Lower lobe of right lung (tissue), 2 donors: ENCODE measurements at places on chromosomes 16 and 17. TPM values are rescaled to one million over a fixed set of nuclear protein-coding genes. Genes with fewer than 3 reads are reported as not detected.
A peak's percentile ranks its signal among the peaks of the same experiment; 100 is the strongest.

The EFCAB5 gene
- total RNA-seq, result 1.8 TPM

The KRT40 gene
- 0.27 TPM for total RNA-seq

The ASGR1 gene
- total RNA-seq, result 5.1 TPM

The CES1 gene
- total RNA-seq, result 323 TPM

The PSMD11 gene
- total RNA-seq, result 57.2 TPM

The C16orf46 gene
- not detected for total RNA-seq

The CCL16 gene
- 0.50 TPM for total RNA-seq

DNA sequence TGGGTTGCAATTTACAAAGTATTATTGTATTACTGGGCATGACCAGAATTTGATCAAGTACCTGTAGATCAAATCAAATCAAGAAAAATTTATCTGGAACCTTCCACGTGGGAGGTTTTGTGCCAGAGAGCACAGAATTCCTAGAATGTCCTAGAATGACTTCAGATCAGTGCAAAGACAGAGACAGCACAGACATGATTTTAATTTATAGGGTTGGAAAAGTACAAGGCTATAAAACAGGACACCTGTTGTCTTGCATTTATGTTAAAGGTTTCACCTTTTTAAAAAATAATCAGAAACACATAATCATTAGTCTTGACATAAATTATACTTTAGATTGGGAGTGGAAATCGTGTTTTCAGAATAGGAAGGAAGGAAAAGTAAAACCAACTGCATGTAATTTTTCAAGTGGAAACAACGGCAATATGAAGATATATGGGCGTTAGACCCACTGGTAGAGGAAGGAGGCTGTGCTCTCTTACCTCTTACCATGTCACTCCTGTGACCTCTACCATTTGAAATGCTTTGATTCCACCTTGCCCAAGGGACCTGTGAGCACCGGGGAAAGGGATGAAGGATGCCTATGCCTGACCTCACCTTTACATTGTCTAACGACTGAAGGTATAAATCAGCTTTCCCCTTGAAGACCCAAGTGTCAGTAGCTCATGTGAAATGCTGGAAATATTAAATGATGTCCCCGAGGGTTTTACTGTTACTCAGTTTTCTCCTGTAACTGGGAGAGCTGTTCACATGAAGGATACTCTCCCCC, 100.4 kb downstream of the SNX11 start:
- no peak for DNase-seq
- no peaks in the 10 kb centered on the region for H3K36me3 ChIP-seq
- no peak overlapping the region for H3K4me3 ChIP-seq

DNA sequence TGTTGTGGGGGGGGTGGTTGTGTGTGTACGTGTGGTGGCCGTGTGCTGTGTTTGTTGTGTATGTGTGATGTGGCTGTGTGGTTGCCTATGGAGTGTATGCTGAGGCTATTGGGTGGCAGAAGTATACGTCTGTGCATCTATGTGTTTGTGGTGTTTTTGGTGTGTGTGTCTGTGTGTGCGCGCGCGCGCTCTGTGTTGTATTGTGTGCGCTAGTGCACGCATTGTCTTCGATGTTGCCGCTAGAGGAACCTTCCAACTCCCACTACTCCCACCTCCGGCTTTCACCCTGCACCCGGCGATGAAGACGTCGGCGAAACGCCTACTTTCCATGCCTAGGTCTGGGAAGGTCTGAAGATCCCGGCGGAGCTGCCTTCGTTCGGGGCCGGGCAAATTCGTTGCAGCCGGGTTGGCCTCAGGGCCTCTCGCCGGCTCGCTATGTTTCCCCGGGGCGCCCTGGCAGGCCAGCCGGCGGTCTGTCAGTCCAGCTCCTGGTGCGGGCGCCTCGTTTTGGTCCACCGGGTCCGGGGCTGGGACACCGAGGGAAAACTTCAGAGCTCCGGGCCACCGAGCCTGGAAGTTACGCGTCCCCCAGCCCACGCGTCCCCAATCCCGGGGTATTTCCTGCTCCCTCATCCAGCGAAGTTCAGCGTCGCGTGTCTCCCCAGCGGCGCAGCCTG, 5.2 kb upstream of the DLX4 start:
- peaks cover 78% of the 10 kb centered on the region for H3K27me3 ChIP-seq
- no peak for DNase-seq
- no peak overlapping the region for H3K4me3 ChIP-seq
- no peak overlapping the region for H3K27ac ChIP-seq
- H3K4me1 ChIP-seq, result peaks cover 26% of the 10 kb centered on the region

DNA sequence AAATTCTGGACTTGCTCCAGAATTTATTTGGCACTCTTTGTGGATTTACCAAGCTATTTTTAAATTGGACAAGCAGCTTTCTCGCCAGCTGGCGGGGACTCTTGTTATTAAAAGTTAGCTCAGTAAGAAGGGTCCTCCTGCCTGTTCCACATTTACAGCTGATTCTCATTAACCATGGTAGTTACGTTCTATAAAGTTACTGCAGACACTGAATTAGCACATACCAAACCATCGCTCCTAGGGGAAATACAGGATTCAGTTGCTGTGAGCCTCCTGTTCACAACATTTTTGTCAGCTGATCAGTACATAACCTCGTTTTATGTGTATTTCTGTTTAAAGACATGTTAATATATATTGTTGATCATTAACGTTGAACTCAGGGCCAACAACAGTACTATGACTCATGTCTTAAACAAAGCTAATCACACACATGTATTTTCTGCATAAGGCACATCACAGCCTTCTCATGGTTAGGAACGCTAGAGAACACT, 4.2 kb downstream of the LDAF1 start:
- no peak overlapping the region for H3K27ac ChIP-seq
- peaks cover 55% of the 10 kb centered on the region for H3K36me3 ChIP-seq
- DNase-seq, result no peak
- no peak overlapping the region for H3K4me3 ChIP-seq
- H3K4me1 ChIP-seq, result peaks cover 47% of the 10 kb centered on the region

GRCh38 chr16:54938212-54939028, 7.8 kb downstream of the IRX5 start:
- peaks cover 30% of the 10 kb centered on the region for H3K4me1 ChIP-seq
- peak overlapping the region; percentile 79 for H3K27ac ChIP-seq
- no peaks in the 10 kb centered on the region for H3K36me3 ChIP-seq
- peak; percentile 63 for DNase-seq
- peak overlapping the region; percentile 68 for H3K4me3 ChIP-seq
- H3K27me3 ChIP-seq, result peaks cover 83% of the 10 kb centered on the region

DNA sequence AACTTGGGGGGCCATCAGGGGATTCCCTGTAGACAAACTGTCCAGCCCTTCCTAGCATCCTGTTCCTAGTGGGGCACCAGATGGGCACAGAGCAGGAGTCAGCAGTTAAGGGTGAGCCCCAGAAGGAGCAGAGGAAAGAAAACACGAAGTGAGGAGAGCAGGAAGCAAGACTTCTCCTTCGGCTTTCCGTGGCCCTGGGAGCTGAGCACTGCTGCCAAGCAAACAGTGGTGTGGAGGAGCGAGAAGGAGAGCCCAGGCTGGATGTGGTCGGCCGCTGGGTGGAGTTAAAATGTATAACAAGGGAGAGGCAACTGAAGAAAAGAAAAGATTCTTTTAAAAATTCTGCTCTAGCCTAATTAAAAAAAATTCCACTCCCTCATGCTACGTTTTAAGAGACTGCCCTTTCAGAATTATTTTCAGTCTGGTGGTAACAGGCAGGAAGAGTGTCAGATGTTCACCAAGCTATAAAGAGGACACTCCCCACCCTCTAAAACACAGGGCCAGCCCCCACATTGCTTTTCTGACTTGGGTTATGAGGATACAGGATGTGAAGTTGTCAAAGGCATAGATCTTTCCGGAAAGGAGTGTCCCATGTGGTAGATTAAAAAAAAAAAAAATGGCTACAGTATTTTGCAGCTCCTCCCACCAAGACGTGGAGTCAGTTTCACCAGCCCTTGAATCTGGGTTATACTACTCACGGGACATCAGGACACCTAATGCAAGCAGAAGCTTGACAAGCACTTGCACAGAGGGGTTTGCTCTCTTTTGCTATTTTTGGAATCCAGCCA, 74.9 kb upstream of the ZFHX3 start:
- H3K27ac ChIP-seq, result peak overlapping the region; percentile 60
- H3K27me3 ChIP-seq, result no peaks in the 10 kb centered on the region
- H3K36me3 ChIP-seq, result no peaks in the 10 kb centered on the region
- peaks cover 24% of the 10 kb centered on the region for H3K4me1 ChIP-seq

DNA sequence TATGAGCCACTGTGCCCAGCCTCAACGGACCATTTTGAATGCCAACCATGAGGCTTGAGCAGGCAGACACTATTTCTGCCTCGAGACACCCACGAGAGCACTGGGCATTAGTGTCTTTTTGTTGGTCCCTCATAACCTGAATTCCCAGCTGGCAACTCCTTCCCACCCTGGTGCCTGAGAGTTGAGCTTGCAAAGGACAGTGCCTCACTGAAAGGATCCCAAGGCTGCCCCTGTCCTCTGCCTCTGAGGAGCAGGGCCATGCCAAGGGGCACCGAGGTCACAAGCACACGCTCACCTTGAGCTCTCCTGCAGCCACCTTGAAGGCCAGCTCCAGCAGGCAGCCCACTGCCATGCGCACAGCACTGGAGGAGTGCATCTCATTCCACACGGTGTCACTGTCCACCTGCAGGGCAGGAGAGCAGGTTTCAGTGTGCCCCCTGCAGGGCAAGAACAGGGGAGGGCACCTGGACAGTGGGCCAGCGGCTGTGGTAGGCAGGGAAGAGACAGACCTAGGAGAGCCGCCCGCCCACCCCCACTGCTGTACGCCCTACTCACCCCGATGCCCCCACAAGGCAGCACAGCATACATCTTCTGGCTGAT, 12.8 kb downstream of the G6PC3 start:
- no peak overlapping the region for H3K4me3 ChIP-seq
- H3K27me3 ChIP-seq, result no peaks in the 10 kb centered on the region
- no peak overlapping the region for H3K27ac ChIP-seq
- DNase-seq, result no peak

DNA sequence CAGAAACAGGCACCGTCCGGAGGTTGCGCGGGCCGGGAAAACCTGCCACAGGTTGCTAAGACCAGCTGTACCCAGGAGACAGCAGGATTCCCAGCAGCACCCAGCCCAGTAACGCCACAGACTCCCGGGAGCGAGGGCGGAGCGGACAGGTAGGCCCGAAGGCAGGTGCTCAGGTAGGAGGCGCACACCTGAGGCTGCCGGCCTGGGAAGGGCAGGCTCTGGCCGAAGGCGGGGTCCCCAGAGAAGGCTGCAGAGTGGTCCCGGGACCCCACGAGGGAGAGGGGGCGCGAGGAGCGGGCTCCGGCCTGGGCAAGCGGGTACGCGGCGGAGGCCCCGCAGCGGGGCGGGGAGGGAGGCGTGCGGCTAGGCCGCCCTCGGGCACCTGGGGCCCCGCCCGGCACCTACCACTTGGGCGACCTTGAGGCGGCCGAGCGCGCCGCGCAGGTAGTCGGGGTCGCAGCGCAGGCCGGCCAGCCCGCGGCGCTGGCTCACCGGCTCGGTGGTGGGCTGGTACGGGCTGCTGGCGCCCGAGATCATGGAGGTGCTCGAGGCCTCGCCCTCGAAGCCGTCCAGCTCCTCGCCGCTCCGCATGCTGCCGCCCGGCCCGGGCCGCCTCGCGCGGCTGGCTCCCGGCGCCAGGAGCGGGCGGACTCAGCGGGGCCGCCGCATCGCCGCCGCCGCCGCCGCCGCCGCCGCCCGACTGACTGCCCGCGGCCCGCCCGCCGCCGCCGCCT, 441 bp downstream of the CMTM4 start:
- H3K36me3 ChIP-seq, result no peaks in the 10 kb centered on the region
- peak; percentile 77 for DNase-seq
- H3K27ac ChIP-seq, result peak overlapping the region; percentile 76
- H3K4me3 ChIP-seq, result peak overlapping the region; percentile 77

GRCh38 chr17:69497161-69497560, 82.7 kb downstream of the MAP2K6 start:
- peaks cover 18% of the 10 kb centered on the region for H3K4me1 ChIP-seq
- no peak for DNase-seq
- H3K36me3 ChIP-seq, result no peaks in the 10 kb centered on the region
- no peaks in the 10 kb centered on the region for H3K27me3 ChIP-seq
- no peak overlapping the region for H3K27ac ChIP-seq

DNA sequence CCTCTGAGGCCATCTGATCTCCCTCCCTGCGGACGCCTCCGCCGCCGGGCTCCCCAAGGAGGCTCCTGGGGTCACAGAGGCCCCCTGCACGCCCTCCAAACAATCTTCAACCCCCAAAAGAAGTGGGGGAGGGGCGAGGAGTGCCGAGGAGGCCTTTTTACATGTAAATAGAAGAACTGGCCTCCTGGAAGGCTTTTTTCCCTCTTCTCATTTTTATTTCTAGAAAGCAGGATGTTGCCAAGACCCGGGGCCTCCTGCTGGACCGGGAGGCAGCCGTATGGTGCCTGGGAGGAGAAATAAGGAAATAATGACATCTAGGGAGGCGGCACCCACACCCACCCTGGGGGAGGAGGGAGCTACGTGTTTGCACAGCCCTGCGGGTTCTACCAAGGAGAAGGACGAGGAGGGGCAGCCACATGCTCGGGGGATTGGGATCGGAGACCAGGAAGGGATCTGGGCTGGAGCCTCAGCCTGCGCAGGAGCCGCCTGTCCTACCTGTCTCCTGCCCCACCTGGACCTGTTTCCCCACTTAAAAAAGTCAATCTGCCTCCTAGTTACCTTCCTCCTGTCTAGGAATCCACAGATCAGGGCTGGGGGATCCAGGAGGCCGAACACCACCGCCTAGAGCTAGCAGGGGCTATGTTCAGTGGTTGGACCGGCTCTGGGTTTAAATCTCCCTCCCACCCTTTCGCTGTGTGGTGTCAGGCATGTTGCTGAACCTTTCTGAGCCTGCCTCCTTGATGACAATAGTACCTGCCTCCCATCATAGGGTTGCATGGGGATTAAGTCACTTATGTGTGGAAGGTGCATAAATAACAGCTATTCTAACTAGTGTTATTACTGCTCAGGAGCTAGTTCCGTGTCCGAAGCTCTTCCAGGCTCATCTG, 175.7 kb upstream of the GSE1 start:
- peak overlapping the region; percentile 14 for H3K4me3 ChIP-seq
- H3K27ac ChIP-seq, result peak overlapping the region; percentile 43
- peaks cover 16% of the 10 kb centered on the region for H3K4me1 ChIP-seq

DNA sequence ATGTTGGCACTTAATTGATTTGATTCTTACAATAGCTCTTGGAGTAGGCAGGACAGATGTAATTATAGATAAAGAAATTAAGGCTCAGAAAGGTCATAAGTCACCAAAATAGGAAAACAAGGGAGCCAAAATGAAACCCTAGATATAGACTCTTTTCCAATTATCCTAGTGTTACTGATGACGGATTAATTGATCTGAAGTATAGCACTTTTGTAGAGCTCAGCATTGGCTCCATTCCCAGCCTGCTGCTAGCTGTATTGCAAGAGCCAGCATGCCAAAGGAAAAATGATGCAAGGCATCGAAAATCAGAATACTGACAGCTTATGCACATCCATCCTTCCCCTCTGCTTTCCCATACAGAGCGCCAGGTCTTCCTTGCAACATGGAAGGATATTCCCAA, 21.6 kb upstream of the RASL10B start:
- no peak overlapping the region for H3K4me3 ChIP-seq
- H3K4me1 ChIP-seq, result peaks cover 36% of the 10 kb centered on the region
- DNase-seq, result no peak
- no peaks in the 10 kb centered on the region for H3K27me3 ChIP-seq
- H3K36me3 ChIP-seq, result peaks cover 64% of the 10 kb centered on the region

GRCh38 chr17:78780335-78780734, 1.7 kb downstream of the CYTH1 start:
- H3K4me3 ChIP-seq, result peak overlapping the region; percentile 84
- H3K27ac ChIP-seq, result peak overlapping the region; percentile 94
- no peaks in the 10 kb centered on the region for H3K27me3 ChIP-seq
- H3K4me1 ChIP-seq, result peaks cover 72% of the 10 kb centered on the region
- no peak for DNase-seq
